Stimulated activated CD4-positive, alpha-beta T cell treated with anti-CD3 and anti-CD28 coated beads, Interleukin-15, amount 100 ng/mL, for 1 hour (primary cell): ENCODE measurements at places on chromosomes 7 and 10.

DNA sequence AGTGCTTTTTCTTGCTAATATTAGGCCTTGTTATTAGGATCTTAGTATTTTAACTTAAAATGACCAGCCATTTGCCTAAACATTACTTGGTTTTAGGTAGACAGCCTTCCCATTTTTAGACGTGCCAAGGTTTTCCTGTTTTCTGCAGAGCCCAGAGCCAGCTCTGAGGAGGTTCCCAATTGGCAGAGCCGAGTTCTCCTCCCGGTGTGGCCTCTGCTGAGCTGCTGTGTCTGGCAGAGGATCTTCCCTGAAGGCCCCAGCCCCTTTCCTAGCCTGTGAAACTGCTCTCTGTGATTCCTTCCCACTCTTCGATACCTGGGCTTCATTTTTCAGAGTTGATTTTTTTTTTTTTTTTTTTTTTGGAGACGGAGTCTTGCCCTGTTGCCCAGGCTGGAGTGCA, 91.4 kb downstream of the EEPD1 start:
- DNase-seq, result no peak

GRCh38 chr7:121793716-121794115, 79.2 kb upstream of the PTPRZ1 start:
- no peak for DNase-seq

GRCh38 chr10:50991456-50992355, 82.6 kb upstream of the PRKG1 start:
- no peak for DNase-seq

DNA sequence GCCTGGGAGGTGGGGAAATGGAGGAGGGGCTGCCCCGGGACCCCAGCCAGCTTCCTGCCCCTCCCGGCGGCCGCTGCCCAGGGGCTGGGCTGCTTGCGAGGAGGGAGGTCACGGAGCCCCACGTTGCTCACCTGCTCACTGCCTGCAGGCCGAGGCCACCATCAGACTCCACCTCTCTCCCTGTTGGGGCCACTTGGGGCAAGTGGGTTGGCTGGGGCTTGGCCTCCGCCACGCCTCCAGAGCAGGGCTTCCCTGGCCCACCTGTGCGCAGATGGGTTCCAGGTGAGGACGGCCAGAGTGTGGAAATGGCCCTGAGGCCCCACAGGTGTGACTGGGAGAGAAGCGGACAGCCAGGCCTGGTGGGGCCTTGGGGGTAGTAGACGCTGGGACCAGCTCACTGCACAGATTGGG, 82.8 kb upstream of the DIP2C start:
- no peak for DNase-seq

DNA sequence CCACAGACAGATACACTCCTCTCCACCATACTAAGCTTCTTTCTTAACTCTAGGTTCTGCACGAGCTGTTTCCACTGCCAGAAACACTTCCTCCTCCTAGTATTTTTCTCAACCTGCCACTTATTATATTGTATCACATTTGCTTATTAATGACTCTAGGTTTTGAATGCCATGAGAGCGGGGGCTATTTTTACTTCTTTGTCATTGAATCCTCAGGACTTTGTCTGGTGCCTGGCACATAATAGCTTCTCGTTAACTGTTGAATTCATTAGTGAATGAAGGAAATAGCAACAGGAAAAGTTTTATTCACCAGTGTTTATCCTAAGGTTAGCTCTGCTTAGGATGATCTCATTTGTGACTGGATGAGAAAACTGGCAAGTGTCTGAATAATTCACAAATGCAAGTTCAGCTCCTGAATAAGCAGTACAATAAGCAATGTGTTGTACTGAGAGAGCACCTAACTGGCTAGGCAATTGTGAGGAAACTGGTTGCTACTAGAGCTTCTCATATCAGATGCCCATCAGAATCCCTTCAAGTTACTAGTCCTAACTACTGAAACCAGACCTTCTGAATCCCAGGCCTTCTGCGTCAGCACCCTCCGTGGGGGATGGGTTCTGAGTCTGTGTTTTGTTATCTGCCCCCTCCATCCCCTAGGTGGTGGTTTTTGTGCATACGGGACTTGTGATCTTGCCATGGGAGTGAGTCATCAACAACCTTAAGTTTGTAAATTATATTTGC, 92.7 kb downstream of the LSMEM1 start:
- no peak for DNase-seq

DNA sequence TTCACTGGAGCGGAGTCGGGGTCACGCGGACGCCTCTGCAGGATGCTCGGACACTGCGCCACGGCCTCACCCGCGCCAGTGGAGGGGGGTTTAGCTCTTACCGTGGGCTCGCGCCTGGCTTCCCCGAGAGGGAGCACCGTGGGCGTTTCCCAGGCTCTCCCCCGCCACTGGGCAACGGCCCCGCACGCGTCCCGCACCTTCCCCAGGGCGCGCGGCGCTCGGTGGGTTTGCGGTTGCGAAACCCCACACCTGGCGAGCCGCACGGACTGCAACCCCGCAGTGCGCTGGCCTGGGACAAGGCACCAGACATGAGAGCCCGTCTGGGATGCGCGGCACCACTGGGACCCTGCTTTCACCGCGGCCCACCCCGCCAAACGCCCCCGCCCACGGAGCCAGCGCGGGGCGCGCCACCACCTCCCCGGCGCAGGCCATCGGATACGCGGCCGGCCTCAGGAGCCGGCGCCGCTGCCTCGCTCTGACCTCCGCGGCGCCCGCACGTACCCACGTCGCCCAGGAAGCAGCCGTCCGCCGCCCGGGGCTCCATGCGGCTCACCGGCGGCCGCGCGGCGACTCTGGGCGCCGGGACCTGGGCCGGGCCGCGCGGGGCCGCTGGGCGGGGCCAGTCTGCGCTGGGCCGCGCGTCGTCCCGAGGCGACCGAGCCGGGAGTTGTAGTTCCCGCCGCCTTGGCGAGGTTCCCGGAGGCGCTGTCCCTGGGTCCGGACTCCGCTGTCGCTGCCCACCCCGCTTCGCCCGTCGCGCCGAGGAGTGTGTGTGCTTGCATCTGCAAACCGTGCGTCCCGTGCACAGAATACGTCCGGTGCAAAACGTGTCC, at the start of gene ASB13:
Gene ASB13 (minus strand): TSS at position 588 of the 833 bp plus-strand sequence. CDS start 44 bp downstream, at position 544.
- peak; percentile 35 for DNase-seq

DNA sequence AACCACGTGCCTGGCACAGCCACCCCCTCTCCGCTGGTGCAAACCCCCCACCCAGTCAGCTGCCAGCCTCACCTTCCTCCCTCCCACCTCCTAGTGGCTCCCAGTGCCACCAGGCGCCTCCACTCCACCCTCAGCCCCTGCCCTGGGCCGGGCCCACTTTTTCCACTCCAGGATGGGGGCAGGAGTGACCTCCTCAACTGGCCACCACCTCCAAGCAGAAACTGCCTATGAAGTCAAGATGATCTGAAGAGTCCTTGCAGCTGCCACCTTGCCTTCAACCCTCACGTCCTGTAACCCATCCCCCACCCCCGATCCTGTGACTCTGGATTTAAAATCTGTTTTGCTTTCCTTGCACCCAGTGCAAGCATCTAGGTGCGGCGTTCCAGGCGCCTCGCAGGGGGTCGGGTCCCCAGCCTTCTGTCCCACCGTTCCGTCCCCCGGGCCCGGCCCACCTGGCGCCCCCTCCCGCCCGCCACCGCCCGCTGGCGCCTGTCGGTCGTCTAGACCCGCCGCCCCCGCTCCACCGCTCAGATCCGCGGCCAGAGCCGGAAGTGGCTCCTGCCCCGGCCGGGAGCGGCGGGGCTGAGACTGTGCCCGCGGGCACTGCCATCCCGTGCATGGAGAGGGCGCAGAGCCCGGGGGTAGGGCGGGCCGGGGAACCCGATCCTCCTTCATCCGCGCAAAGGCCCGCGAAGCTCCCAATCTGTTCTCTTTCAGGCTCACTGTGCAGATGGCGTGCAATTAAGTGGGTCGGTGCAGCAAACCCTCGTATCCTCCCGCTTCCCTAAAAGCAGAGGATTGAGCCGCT, 51.2 kb upstream of the GTF2I start:
- peak; percentile 21 for DNase-seq

DNA sequence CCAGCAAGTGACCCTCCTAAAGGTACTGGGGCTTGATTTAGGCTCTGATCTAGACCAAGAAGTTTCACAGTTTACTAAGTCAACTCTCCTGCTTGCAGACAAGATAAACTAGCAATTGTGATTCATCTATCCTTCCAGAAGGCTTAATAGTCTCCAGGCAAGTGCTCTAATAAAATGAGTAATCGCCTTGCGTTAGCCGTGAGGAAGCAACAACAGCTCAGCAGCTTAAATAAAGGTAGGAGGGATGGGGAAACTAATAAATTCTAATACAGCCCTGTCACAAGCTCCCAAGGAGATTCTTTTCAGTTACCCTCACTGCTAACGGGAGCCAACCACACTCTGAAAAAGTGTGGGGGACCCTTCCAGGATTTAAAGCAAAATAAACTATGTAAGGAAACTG, 48.4 kb downstream of the FRMD4A start:
- no peak for DNase-seq

GRCh38 chr10:78749898-78750297, 318.9 kb upstream of the ZMIZ1 start:
- DNase-seq, result no peak

- no peak for DNase-seq
These were observed 26.0 kb downstream of the SDK1 start for GRCh38 chr7:3327099-3327498.

DNA sequence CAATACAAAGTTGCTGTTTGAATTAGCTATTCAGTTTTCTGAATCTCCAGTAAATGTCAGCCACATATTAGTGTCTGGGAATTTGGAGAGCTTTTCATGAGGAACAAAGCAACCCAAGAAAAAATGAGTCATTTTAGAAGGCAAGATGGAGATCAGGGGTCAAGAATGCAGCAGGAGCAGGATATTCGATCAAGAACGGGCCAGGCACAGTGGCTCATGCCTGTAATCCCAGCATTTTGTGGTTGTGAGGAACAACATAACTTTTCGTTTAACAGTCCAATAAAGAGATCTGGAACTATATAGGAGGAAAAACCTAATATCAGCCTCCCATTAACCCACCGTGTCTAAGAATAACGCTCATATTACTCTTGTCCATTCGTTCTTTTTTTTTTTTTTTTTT, 600.5 kb downstream of the MAGI2 start:
- DNase-seq, result no peak

DNA sequence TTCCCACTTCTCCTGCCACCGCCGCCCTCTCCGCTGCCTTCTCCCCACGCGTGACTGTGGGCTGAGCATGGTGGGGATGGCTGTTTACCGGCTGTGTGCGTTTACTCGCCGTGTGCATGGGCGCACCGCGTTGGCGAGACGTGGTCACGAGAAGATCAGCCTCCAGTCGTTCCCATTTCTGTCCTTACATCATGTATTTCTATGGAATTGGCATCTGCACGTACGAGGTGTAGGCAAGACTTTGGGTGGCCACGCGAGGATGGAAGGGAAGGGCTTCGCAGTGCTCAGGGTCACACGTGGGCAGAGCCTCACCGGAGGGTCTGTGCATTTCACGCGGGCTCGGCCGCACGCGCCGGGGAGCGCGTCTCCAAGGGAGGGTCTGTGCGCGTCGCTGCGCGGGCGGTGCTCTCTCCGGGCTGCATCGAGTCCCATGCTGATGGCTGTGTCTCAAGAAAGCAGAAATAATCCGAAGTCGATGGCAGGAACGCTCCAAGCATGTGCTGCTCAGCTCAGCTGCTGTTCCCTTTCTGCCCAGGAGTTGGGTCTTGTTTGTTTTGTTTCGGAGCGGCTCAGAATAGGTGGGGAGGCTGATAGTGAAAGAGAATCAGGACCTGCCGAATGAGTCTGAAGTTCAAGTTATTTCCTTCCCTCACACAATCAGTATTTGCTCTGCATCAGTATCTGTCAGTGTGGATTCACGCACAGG, 973 bp downstream of the CAMK1D start:
- DNase-seq, result peak; percentile 21

- DNase-seq, result no peak
These were observed 392 bp upstream of the HUS1 start for GRCh38 chr7:47979832-47980181.

GRCh38 chr7:105014693-105015389, 836 bp downstream of the KMT2E start:
- peak; percentile 11 for DNase-seq

GRCh38 chr10:13483073-13483472, 45.7 kb downstream of the BEND7 start:
- DNase-seq, result no peak

DNA sequence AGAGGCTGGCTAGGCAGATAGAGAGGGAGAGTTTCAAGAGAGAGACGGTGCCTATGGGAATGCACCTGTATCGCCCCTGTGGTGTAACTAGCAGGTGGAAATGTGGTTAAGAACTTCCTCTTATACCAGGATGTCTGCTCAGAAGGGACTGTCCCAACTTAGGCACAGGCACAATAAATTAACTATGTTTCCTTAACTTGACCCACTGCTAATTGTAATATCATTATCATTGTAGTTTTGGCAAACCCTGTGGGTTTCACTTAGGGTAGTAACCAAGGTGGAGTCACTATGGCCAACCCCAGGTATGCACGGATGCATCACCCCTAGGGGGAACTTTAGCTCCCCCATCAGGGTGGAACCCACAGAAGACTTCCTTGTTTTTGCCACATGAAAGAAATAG, 455.7 kb downstream of the DGKB start:
- DNase-seq, result no peak

GRCh38 chr7:133836666-133837065, 290.5 kb upstream of the LRGUK start:
- DNase-seq, result no peak

DNA sequence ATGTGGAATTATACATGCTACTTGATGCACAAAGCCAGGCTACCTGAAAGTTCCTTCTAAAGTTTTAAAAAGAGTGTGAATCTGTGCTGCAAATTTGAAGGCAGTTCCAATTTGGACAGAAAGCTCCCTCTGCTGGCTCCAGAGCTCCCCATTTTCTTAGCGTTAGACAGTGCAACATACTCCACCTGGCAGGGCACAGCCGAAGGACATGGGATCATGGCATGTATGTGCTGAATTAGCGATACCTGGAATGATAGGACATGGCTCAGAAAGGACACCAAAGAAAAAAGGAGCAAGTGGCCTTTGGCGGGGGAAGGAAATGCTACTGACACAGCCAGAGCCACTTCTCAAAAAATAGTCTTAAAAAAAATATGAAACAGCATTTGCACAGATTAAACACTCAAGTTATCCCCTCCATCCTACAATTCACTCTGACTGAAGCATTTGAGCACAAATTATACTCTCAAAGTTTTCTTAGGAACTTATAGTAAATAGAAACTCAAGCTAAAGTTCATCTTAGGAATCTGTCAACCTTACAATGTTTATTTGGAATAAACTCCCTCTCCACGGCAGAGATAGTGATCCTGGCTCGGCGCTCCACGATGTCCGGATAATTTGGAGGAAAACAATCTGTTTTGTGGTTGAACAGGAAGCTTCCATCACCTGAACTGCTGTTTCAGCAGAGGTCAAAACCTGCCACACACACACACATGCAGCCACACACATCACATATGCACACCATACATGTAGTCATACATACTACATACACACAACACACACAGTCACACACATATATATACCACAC, 80.0 kb downstream of the C7orf25 start:
- no peak for DNase-seq

DNA sequence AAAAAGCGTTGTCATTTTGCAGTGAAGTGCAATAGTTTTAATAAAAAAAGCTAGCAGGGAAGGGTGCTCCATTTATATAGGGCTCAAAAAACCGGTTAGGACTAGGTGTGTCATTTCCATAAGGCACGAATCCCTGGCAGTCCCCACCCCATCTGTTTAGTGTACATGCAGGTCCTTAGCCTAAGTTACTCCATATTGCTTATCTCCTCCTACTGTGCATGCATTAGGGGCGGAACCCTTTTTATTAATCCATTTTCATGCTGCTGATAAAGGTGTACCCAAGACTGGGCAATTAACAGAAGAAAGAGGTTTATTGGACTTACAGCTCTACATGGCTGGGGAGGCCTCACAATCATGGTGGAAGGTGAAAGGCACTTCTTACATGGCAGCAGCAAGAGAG, 301.4 kb downstream of the ABCA13 start:
- DNase-seq, result no peak
